ENCODE measurements at places on chromosomes 16 and 17. TPM values are rescaled to one million over a fixed set of nuclear protein-coding genes. Genes with fewer than 3 reads are reported as not detected.

MRPL28 gene
- 70.4 TPM for polyA plus RNA-seq

SLC4A1 gene
- polyA plus RNA-seq = not detected

CDH3 gene
- polyA plus RNA-seq = 1.2 TPM

SCNN1B gene
- 8.9 TPM for polyA plus RNA-seq

SOX9 gene
- polyA plus RNA-seq = 8.9 TPM

DHRS7C gene
- not detected for polyA plus RNA-seq

SCIMP gene
- polyA plus RNA-seq = not detected

CFAP20 gene
- polyA plus RNA-seq = 13.3 TPM

EME1 gene
- 0.16 TPM for polyA plus RNA-seq

CNTNAP4 gene
- not detected for polyA plus RNA-seq

KRT39 gene
- polyA plus RNA-seq = not detected

KRT24 gene
- 0.22 TPM for polyA plus RNA-seq

GP1BA gene
- 0.05 TPM for polyA plus RNA-seq

MT3 gene
- 0.91 TPM for polyA plus RNA-seq

CMTM1 gene
- polyA plus RNA-seq = 0.21 TPM

ARL16 gene
- 26.8 TPM for polyA plus RNA-seq

DNAH9 gene
- 6.0 TPM for polyA plus RNA-seq

SLC5A2 gene
- polyA plus RNA-seq = 3.4 TPM

ACBD4 gene
- 17.4 TPM for polyA plus RNA-seq

NEUROD2 gene
- polyA plus RNA-seq = not detected

PROCA1 gene
- polyA plus RNA-seq = 0.35 TPM

GNGT2 gene
- polyA plus RNA-seq = not detected

ZNF629 gene
- polyA plus RNA-seq = 3.4 TPM

CD68 gene
- polyA plus RNA-seq = 19.4 TPM

ORMDL3 gene
- polyA plus RNA-seq = 60.2 TPM

PRR35 gene
- not detected for polyA plus RNA-seq

PAFAH1B1 gene
- 48.8 TPM for polyA plus RNA-seq

CCT6B gene
- 1.4 TPM for polyA plus RNA-seq

PIK3R6 gene
- not detected for polyA plus RNA-seq

TMC7 gene
- polyA plus RNA-seq = 1.3 TPM

MINK1 gene
- polyA plus RNA-seq = 52.9 TPM

LPCAT2 gene
- polyA plus RNA-seq = 4.3 TPM

WNT3 gene
- 1.0 TPM for polyA plus RNA-seq

GINS3 gene
- 6.6 TPM for polyA plus RNA-seq

TNP2 gene
- polyA plus RNA-seq = not detected

ADAMTS18 gene
- 0.79 TPM for polyA plus RNA-seq

HBM gene
- polyA plus RNA-seq = not detected

TNFRSF17 gene
- polyA plus RNA-seq = not detected

GUCY2D gene
- polyA plus RNA-seq = 0.11 TPM

Measured in adipose tissue (tissue), 3 donors.